HEK293T (cell line): ENCODE measurements at places on chromosomes 2 and 18.

DNA sequence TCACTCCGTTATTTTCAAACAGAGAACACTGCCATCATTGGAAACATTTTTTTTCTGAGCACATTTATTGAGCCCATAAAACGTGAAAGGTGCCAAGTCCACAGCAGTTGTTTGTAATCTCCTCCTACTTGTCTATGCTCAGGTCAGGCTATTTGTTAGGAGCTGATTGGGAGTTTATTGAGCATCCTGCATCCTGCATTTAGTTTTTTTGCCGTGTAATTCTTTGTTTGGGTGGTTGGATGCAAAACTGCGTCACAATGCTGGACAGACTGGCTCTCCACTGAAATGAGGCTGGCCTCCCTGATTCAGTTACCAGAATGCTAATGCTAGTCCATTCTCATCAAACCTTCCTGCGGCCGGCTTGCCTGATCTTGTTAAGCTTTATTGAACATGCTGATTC lies 71.4 kb downstream of the RAPGEF4 start:
- no peak for DNase-seq

DNA sequence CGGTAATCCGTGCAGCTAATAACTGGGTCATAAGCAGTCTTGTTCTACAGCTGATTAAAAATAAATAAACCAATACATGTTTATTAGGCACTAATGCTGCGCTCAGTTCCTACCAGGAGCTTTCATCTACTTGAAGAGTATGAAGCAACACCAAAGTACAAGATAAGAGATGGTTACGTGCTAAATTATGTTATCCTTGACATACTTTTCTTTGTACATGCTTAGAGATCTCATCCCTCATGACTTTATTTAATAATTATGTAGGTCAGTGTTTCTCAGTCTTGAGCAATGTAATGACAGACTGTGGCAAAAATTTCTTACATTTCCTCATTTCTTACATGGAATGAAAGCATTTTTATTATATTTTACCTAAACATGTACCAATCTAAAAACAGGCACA lies 54.6 kb upstream of the COBLL1 start:
- DNase-seq, result no peak

DNA sequence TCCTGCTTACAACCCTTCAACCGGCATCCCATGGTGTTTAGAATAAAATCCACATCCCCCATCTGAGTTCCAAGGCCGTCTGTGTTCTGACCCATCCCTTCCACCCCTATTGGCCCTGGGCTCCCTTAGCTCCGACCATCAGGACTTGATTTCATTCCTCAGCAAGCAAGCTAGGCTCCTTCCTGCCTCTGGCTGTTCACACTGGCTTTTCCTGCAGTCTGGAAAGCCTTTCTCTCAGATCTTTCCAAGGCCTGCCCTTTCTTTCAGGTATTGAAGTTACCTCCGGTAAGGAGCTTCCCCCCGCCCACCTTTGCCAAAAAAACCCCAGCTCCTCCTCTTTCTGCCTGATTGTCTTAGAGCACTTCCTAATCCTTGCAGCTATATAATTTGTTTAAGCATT lies 86.8 kb downstream of the CLIP4 start:
- DNase-seq, result no peak

DNA sequence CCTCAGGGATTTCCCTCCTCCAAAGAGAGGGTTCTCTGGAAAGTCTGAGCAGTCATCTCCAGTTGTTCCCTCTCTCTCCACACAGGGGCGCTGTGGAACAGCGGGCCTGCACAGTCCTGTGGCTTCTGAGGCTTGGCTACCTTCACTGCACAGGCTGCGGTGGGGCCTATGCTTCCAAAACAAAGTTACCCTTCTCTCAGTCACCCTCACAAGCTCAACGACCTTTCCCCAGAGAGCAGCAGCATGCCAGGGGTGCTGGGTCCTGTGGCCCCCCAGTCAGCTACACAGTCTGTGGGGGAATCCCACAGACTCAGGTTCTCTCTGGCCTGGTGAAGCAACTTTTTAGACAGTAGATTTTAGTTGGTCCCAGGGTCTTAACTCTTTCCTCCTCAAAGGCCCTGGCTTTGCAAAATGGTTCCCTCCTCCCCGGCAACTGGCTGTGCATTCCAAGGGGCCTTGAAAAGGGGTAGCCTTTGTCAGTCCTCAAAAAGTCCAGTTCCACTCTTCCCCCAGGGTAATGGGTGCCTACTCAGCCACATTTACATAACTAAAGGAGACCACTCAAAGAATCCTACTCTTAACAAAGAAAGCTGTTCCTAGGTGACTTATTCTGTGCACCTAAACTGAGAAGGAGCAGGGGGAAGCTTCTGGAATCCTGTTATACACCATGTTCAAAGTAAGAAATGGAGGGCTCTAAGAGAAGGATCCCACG lies 14.9 kb downstream of the B3GNT7 start:
- DNase-seq, result peak; percentile 20

DNA sequence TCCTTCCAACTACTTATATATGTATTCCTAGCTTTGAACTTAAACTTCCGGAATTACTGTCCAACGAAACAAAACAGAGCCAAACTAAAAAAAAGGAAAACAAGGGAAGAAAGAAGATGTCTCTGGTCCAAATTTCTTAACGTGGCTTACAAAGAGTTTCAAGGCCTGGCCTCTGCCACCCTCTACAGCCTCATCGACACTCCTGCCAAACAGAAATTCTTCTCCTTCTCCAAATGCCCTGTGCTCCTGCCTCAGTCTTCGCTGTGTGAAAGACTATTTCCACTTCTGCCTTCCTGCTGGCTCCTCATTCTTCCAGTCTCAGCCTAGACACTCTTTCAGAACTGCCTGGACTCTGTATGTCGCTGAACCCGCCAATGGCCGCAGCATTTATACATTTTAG lies 249.2 kb downstream of the TXNL1 start:
- no peak for DNase-seq

- DNase-seq, result peak; percentile 10
These were observed 392.7 kb upstream of the SLC8A1 start for GRCh38 chr2:40844353-40845277.

- no peak for DNase-seq
These were observed 228.3 kb upstream of the ERBB4 start for GRCh38 chr2:212766921-212767320.

GRCh38 chr2:42196403-42197267 lies 27.5 kb downstream of the EML4 start:
- DNase-seq, result peak; percentile 59

DNA sequence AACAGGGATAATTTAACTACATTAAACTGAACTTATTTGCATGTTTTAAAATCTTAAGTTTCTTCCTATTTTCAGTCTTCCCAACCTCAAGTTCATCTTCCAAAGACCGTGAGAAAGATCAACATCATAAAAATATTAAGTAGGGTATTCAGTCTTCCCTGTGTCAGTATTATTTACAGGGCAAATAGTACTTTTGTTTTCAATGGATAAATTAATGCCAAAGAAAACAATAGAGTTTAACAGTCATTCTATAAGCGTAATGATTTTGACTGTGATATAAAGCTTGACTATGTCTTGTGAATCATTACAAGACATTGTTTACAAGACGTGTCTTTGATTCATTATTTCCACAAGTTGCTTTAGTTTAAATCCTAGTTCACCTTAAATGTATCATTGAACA lies 48.0 kb upstream of the NRXN1 start:
- DNase-seq, result no peak

GRCh38 chr2:234542742-234543141 lies 45.9 kb upstream of the ARL4C start:
- DNase-seq, result no peak

DNA sequence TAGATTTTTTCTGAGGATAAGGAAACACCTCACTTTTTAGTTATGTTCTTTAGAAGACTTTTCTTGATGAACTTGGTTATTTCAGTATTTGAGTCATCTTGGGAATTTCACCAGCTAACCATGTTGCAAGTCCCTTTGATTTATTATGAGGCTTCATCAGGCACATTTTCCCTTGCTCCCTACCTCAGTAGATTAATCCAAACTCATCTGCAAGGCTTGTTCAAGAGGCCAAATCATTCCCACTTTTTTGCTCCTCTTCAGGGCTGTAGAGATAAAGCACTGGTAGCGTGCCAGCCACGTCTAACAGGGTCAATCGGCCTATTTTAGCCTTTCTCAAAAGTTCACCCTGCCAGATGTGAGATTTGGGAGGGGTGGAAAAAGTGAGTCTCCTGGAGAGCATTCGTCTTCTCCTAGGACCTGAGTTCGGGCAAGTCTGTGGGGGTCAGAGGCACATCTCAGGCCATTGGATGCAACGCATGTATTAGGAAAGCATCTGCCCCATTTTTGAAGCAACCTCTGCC lies 120.3 kb downstream of the RDH14 start:
- no peak for DNase-seq

GRCh38 chr2:66667301-66667700 lies 232.4 kb downstream of the MEIS1 start:
- DNase-seq, result no peak

- DNase-seq, result no peak
These were observed 238.1 kb downstream of the KLHL29 start for GRCh38 chr2:23622966-23623675.

- DNase-seq, result no peak
These were observed 46.3 kb upstream of the AQP4 start for GRCh38 chr18:26911840-26912239.

DNA sequence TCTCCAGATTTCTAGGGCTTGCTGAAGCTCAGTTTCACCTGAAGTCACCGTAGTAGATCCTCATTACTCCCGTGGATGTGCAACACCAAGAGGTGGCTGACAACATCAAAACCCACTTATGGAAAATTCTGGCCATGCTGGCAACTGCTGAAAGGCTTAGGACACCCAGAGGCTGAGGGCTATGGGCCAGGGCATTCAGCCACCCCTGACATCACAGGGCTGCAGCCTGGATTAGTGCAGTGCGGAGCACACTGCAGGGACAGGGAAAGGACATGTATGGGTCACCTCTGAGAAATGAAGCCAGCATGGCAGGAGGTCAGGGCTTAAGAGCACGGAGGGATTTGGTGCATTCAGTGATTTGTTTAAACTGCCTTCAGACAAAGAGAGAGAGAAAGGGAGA lies 300.6 kb downstream of the TDRD15 start:
- no peak for DNase-seq

DNA sequence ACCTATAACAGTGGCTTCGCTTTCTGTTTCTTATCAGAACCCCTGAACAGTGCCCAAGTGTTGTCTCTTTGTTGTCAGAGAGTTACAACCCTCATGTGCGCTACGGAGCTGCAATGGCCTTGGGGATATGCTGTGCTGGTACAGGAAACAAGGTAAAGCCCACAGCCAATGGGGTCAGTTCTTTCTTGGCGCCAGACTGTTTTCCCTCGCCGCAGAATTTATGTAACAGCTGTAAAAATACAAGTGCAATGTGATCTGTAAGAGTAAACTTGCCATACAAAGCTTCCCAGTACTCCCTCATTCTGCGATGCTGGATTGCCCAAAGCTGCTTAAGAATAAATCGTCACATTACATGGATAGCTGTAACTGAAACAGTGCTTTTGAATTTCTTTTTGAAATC lies 13.9 kb upstream of the HTR2B start:
- DNase-seq, result peak; percentile 40

DNA sequence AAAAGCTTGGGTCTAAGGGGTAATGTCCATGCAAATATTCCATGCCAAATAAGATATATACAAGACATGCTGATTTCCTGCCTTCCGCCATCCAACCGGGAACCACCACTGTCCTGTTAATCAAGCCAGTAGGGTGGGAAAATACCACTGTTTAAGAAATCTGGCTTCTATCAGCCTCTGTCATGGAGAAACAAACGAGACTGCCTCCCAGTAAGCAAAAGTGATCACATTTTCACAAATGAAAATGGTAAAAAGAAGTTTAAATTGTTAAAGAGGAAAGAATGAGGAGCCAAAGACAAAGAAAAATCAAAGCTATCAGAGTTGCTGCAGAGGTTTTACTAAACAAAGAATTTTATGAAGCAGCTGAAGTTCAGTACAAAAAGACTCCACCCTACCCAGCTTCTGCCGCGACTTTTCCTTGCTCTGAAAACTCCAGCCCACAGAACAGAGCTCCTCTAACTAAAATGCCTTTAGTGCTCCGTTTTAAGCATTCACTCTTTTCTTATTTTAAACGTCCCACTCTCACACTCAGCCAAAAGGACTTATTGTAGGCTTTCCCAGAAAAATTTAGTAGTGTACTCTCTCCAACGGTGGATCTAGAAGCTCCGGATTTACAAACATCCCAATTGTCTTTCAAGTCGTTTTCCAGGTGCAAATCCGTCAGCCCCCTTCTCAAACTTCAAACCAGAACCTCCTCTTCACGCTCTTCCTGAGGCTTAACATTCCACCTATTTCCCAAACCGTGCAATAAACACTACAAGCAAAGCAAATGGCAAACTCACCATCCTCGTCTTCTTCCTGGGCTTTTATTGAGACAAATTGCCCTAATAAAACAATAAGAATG lies 613 bp downstream of the COL5A2 start:
- DNase-seq, result peak; percentile 7

GRCh38 chr2:118989481-118989880 lies 47.5 kb downstream of the MARCO start:
- DNase-seq, result no peak

GRCh38 chr18:47981830-47982229 lies 51.4 kb upstream of the SMAD2 start:
- DNase-seq, result no peak

- DNase-seq, result no peak
These were observed 84.1 kb downstream of the GLI2 start for GRCh38 chr2:120819720-120820210.

- DNase-seq, result no peak
These were observed 80.9 kb downstream of the GALNT1 start for GRCh38 chr18:35662293-35663062.

DNA sequence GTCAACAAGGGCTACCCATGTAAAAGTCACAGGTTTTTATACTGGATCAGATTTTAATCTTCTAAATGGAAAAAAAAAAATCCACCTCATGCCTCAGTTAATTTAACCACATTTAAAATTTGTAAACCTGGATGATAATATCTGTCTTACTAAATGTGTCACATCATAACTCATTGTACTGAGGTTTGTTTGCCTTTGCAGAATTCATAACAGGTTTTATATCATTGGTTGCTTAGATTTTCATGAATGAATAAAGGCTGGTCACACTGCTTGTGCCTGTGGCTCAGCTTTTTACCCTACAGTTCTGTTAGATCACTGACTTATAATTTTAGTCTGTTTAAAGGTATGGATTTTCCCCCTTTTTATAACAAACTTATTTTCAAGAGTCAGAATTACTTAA lies 48.9 kb downstream of the PSMD14 start:
- DNase-seq, result no peak

GRCh38 chr2:181312515-181312927 lies 144.7 kb upstream of the ITGA4 start:
- DNase-seq, result no peak

DNA sequence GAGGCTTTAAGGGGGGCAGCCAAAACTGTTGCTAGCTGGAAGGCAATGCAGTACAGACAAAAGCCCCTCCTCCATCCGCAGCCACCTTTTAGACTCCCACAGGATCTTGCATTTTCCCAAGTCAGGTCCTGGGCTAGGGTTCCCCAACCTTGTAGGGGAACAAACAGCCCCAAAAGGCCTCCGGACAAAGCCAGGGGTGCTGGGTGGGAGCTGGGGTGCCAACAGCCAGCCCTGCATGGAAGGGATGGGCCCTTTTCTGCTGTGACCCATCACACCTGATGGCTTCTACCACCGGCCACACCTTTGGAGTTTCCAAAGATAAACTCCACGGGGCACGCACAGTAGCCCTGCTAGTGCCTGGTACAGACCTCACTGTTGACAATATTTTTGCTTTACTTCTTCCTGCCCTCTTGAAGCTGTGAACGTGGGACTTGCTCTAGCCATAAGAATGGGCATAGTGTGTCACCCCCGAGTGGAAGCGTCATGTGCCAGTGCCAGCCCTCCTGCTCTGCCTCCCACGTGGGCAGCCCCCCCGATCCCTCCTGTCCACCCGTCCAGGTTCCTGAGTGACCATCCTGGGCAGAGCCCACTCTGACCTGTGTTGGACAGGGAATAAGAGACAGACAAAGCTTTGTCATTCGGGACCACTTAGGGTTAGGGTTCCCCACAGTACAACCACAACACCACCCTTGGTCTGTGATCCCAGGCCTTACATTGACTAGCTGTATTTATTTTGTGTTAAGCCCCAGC lies 18.8 kb downstream of the TUBB6 start:
- DNase-seq, result no peak
